Erythroblast (primary cell): ENCODE measurements at places on chromosomes 16 and 17.

DNA sequence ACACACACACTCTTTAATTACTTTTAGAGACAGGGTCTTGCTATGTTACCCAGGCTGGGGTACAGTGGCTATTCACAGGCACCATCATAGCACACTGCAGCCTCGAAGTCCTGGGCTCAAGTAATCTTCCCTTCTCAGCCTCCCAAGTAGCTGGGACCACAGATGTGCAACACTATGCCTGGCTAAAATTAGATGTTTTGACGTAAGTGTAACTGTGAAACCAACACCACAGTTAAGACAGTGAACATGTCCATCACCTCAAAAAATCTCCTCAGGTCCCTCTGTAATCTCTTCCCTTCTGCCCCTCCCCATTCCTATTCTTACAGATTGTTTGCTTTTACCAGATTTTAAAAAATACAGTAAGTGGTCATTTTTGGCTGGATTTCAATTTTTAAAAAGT lies 66.7 kb downstream of the RPGRIP1L start:
- no peak for DNase-seq

DNA sequence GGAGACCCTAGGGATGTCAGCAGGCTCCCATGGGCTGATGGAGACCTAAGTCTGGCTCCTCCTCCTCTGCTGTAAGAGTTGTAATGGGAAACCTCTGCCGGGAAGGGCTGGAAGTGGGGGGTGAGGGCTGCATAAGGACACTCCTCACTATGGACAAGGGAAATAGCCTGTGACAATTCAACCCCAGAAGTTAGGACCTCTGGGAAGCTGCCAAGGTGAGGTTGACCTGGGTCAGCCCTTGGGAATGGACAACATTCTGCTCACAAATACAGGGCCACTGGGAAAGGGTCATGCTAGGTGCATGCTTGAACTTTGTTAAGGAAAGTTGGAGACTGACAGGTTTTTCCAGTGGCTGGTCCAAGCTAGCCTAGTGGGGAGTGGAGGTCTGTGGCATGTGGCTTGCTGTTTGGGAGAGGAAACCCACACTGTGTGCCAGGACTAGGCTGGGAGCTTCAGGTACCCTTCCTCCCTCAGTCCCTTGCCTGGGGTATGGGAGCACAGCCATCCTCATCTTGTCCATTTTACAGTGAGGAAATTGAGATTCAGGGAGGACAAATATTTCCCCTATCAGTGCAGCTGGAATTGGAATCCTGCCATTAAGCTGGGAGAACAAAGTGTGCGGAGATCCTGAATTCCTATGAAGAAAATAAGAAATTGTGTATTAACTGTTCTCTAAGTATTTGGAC lies 190.4 kb downstream of the SALL1 start:
- no peak for DNase-seq

DNA sequence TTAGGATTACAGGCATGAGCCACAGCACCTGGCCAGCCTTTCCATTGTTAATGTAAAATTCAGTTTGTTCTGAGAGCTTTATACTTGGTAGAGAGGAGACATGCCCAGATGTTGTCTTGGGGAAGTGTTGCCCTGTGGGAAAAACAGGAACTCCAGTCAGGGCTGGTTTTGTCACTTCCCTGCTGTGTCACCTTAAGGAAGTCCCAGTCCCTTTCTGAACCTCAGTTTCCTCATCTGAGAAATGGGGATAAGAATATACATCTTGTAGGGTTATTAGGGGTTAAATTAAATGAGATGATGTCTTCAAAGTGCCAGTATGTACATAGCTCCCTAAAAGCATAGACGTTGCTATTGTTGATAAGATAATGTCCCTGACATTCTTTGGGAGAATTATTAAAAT lies 25.3 kb downstream of the CLEC16A start:
- no peak for DNase-seq

GRCh38 chr16:54242199-54242598 lies 44.4 kb downstream of the IRX3 start:
- DNase-seq, result peak; percentile 2

DNA sequence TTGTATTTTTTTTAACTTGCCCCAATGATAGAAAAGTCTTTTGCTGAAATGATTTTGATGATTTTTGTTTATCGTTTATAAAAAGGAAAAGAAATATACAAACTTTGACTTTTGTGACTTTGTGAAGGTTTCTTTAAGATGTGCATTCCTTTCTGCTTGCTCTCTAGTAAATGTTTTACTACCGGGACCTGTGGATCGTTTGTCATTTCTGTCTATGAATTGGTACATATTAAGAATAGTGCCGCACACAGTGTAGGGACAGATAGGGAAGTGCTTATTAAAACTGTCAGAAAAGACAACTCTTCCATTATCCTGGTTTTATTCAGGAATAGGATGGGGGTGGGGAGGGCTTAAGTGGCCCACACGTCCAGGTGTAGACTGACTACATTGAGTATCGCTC lies 8.1 kb upstream of the PSMC5 start:
- DNase-seq, result no peak

GRCh38 chr16:13307851-13308250 lies 406.5 kb downstream of the SHISA9 start:
- DNase-seq, result no peak

DNA sequence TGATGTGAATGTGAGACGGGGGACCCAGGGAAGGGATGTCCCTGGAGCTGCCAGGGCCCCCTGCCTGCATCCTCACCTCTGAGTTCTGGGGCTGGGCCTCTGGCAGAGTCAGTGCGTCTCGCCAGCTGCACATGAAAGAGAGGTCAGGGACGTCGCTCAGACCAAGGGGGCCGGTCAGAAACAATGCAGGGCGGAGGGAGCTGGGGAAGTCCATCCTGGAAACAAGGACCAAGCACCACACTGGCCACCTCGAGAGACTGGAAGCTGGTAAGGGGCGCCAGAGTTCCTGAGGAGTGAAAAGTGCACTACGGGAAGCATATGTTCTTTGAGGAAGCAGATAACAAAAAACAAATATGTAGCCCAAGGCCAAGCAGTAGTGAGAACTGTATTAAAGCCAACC lies 2.1 kb downstream of the TAF1C start:
- DNase-seq, result no peak

- DNase-seq, result no peak
Observed at GRCh38 chr16:20243731-20244281, 83.5 kb downstream of the GP2 start.

DNA sequence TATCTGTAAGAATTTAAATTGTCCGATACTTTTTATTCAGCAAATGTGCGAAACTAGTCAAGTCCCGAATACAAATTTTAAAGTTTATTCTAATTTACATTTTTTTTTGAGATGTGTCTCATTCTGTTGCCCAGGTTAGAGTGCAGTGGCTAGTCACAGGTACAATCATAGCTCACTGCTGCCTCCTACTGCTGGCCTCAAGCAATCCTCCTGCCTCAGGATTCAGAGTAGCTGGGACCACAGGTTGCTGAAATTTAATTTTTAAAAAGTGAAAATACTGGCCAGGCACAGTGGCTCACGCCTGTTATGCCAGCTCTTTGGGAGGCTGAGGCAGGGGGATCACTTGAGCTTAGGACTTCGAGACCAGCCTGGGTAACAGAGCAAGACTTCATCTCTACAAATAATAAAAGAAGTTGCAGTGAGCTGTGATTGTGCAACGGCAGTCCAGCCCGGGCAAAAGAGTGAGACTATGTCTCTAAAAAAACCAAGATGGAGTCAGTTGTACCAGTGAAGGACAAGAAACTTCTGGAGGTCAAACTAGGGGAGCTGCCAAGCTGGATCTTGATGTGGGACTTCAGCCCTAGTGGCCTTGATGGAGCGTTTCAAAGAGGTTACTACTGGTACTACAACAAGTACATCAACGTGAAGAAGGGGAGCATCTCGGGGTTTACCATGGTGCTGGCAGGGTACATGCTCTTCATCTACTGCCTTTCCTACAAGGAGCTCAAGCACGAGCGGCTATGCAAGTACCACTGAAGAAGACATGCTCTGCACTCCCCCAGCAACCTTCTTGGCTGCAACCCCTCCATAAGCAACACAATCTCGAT lies 5.6 kb downstream of the POLG2 start:
- peak; percentile 61 for DNase-seq

- DNase-seq, result no peak
Observed at GRCh38 chr16:81786868-81787267, 7.8 kb downstream of the PLCG2 start.

DNA sequence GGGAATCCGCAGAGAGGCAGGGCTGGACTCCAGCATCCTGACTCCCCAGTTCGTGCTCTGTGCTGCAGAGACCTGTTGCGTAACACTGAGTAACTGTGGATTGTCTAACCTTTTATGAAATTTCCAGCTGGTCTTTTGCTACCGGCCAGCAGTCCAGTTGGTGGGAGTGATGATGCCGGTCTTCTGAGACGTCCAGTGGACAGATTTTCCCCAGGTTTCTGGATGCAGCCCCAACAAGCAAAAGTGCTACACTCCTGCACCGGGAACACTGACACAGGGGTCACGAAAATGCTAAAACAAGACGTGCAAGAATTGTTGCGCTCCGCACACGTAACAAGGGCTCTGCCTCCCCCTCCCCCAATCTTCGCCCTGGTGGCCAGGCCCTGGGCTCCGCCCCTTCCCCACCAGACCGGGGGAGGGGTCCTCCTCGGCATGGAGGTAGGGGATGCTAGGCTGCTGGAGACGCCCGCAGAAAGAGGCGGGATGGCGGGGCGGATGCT lies 701 bp upstream of the MRC2 start:
- no peak for DNase-seq

DNA sequence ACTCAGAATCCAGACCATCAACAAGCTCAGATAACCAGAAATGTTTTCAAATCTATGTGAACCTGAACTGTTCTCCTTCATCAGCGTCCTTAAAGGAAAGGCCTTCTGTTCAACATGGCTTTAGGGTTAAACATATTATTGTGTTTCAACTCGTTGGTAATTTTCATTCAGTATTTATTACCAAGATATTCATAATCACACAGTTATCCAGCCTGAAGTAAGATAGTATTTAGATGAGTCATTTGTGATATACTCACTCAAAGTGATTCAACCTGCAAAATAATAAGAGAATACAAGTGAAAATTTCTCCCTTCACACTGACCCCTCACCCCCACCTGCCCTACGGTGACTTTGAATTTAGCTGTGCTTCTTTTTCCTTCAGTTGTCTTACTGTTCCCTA lies 3.0 kb downstream of the CYLD start:
- DNase-seq, result no peak

DNA sequence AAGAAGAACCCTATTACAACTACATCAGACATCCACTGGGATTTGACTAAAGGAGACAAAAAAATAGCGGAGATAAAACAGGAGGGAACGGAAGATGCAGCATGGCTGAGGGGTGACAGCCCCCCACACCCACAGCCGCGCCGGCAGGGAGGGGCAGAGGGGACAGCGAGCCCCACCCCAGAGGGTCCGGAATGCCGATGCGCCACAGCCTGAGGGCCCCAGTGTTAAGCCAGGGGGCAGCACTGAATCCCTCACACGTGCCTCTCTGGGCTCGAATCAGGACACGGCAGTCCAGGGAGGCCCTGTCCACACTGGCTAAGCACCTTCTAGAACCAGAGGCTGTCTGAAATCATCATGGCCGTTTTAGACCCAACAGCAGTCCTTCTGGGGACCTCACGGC lies 18.8 kb downstream of the MAP1LC3B start:
- DNase-seq, result no peak

DNA sequence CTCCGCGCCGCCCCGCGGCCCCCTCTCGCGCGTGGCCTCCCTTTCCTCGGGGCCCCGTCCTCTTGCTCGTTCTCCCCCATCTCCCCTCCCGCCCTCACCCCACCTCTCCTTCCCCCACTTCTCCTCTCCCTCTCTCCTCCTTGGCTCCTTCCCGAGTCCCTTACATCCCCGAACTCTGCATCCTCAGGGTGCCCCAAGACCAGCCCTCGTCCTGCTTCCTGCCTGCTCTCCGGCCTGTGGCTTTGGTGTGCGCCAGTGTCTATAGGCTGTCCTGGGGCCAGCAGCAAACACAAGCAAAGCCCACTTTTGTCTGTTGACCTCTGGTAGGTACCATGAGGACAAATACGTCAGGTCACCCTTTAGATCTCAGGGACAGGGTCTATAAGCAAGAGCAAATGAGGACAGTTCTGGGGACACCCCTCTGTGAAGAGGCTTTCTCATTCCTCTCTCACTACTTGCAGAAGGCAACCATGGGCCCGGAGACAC lies 284 bp upstream of the COPZ2 start:
- no peak for DNase-seq

DNA sequence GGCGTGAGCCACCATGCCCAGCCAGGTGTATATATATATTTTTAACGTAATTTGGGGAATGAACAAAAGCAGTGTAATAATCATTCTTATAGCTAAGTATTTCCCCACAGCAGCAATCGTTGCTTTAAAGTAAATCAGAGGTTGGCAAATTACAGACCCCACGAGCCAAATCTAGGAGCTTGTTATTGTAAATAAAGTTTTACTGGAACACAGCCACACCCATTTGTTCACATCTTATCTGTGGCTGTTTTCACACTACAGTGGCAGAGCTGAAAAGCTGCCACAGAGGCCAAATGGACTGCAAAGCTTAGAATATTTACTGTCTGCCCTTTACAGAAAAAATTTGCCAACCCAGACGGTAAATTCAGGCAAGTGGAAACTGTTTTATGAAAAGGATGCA lies 50.8 kb downstream of the RAB11FIP4 start:
- DNase-seq, result no peak

GRCh38 chr17:80825471-80826345 lies 165.9 kb upstream of the CHMP6 start:
- no peak for DNase-seq

- no peak for DNase-seq
Observed at GRCh38 chr17:69062860-69063581, 2.3 kb upstream of the ABCA9 start.

GRCh38 chr17:40600486-40601046 lies 35.3 kb upstream of the CCR7 start:
- no peak for DNase-seq

DNA sequence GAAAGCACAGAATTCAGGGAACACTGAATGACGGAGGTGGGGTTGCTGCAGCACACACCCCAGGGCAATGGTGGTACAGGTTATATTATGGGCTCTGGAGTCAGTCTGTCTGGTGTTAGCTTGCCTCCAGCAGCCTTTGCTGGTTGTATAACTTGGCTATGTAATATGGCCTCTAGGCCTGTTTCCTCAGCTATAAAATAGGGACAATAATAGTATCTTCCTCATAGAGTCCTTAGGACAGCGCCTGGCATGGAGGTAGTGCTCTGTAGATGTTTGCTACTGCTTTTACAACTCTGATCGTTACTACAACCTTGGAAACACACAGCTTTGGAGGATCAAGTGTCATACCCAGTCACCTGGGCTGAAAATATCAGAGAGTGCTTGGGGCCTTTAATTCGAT lies 31.5 kb downstream of the GTF3C1 start:
- no peak for DNase-seq

GRCh38 chr17:81165246-81166032 lies at the start of gene PVALEF:
TSS of gene PVALEF (plus strand) at chr17:81165507. CDS start at chr17:81181227, 15,720 bp downstream.
- DNase-seq, result no peak

- DNase-seq, result no peak
Observed at GRCh38 chr16:12348733-12349704, 372.5 kb downstream of the SNX29 start.

DNA sequence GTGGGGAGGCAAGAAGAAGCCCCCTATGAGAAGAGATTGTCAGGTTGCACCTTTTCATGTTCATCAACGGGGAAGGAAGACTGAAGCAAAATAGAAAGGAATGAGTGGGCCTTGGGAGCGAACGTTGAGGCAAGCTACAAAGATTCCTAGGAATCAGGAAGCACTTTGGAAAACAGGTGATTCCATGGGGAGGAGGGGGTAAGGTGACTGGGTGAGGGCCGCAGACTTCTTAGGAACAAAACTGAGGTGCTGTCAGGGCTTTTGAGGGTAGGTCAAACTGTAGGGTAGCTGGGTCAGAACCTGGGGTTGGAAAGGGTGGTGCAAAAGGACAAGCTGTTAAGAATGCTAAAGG lies 528 bp downstream of the ITFG1 start:
- no peak for DNase-seq

GRCh38 chr17:15966183-15966878 lies 21.4 kb downstream of the ADORA2B start:
- peak; percentile 46 for DNase-seq
